ENCODE measurements at places on chromosomes 4 and X.

- DNase-seq: no peak
These were observed 912.9 kb upstream of the INTU start for GRCh38 chr4:126719852-126720251.

GRCh38 chr4:12118651-12119213 lies 690.0 kb upstream of the HS3ST1 start:
- DNase-seq: no peak

DNA sequence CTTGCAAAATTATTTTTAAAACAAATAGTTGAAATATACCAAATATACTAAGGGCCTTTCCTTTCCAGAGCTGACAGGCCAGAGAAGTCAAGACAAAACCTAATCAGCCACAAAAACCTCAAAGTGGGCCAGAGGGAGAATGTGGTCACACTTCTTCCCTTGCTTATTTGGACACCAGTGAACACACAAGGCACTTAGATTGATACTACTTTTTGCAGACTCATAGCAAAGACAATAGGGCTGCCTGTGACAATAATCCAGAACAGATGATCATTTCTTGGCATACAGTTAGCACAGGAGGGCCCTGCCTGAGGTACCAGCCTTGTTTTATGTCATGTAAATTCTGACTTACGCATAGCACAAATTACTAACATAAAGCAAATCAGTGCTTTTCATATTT lies 215.7 kb upstream of the NEIL3 start:
- no peak for DNase-seq

GRCh38 chr4:7727749-7728148 lies 211.9 kb downstream of the AFAP1 start:
- DNase-seq: no peak

GRCh38 chr4:151218343-151218742 lies 58.6 kb upstream of the PRSS48 start:
- no peak for DNase-seq
